ENCODE measurements at places on chromosomes 11 and 22.

- DNase-seq = peak; percentile 37
Observed at GRCh38 chr22:39179841-39180335, 27.4 kb upstream of the CBX7 start.

- DNase-seq = peak; percentile 56
Observed at GRCh38 chr22:29167032-29167911, 38.4 kb upstream of the EMID1 start.

DNA sequence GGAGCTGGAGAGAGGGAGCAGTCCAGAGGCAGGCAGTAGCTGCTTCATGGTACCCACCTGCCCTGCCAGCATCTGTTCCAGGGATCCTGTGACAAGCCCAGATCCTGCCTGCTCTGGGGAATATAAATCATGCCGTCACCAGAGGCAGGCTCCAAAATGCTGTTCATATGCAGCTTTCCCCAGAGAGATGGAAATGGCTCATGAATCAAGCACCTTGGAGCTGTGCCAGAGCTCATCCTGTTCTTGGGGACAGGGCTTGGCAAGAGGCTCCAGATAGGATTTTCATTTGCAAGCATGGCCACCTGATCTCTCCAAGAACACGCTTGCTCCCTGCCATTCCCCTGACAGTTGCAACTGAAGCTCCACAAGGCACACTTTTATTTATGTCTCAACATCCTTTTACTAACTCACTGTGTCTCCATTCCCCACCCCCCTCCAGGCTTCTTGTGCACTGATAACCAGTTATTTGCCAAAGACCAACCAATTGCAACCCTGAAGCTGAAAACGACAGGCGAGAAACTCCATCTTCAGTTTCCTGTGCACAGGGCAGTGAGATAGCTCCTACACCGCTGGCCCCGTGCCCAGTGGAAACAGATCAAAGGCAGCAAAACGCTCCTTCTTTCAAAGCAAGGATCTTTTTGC is 115.8 kb upstream of the PITPNB start:
- peak; percentile 85 for DNase-seq

- DNase-seq = no peak
Observed at GRCh38 chr11:62427630-62428233, 8.9 kb downstream of the SCGB1A1 start.

GRCh38 chr11:3159296-3160190 is 5.6 kb downstream of the OSBPL5 start:
- peak; percentile 79 for DNase-seq
